ENCODE measurements at places on chromosomes 2 and 18.

DNA sequence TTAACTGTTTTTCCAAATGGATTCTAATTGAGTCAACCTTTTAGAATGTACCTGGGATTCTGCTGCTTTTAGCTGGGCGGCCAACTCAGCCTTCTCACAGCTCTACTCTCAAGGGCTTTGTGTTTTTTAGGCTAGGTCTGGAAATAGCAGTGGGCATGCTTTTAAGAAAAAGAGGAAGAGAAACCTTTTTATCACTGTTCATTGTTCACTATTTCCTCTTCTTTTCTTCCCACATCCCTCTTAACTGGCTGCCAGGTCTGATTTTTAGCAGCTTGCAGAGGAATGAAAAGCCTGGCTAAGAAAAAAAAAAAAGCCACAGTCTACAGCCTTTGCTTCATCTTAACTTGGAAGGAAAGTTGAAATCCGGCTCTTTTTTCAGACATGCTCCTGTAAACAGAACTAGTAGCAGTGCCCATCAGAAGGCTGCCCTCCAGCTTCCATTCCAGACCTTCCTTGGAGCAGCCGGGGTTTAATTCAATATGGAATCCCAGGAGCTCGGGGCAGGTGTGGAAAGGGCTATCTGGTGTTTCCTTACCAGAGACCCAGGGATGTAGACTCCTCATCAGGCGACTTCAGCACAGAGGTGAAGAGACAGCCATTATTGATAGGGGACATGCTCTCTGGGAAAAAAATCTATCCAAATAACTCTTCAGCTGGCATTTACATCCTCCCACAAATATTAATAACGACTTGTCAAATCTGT is 230.7 kb downstream of the MYO3B start:
- H3K4me1 ChIP-seq, result peaks cover 8% of the 10 kb centered on the region
- H3K27ac ChIP-seq, result no peak overlapping the region
- peak overlapping the region; percentile 16 for H3K4me3 ChIP-seq
- DNase-seq, result no peak
- H3K27me3 ChIP-seq, result peaks cover 20% of the 10 kb centered on the region
- H3K36me3 ChIP-seq, result no peaks in the 10 kb centered on the region

DNA sequence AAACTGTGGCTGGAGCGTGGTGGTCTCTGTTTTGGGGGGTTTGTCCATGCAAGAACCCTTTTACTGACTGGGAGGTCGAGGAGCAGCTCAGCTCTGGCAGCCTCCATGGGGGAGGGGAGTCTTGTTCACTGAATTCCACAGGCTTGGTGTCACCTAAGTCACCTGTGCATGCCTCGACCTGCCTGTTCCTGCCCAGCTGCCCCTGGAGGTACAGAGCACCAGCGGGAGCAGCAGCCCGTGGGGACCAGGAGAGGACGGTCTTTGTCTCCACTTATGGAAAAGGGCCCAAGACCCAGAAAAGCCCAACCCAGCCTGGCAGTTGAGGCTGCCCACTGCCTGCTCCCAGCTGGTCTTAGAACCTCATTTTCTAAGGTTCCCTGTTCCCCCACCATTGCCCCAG is 168.7 kb upstream of the AGAP1 start:
- H3K27me3 ChIP-seq, result peaks cover 29% of the 10 kb centered on the region
- no peaks in the 10 kb centered on the region for H3K4me1 ChIP-seq
- no peak for DNase-seq

DNA sequence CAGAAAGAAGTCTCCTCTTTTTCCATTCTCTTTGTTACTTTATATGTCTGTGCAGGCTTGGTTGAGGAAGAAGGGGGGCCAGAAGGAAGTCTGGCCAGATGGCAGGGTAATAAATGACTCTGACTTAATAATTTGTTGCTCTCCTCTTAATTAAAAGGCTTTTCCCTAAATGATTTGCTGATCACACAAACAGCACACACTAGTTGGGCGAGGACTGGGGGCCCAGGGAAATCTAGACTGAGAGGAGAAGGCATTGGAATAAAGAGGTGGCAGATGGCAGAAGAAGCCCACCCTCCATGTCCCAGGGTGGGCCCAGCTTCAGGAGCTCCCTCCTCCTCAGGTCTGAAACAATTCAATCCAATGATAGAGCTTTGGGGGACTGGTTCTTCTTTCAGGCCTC is 12.7 kb upstream of the SMARCAL1 start:
- H3K4me3 ChIP-seq, result no peak overlapping the region
- H3K4me1 ChIP-seq, result peaks cover 6% of the 10 kb centered on the region
- H3K27me3 ChIP-seq, result peaks cover 11% of the 10 kb centered on the region
- no peaks in the 10 kb centered on the region for H3K36me3 ChIP-seq

- H3K4me3 ChIP-seq, result no peak overlapping the region
- peaks cover 20% of the 10 kb centered on the region for H3K36me3 ChIP-seq
- no peak overlapping the region for H3K27ac ChIP-seq
- H3K27me3 ChIP-seq, result no peaks in the 10 kb centered on the region
- no peak for DNase-seq
- H3K4me1 ChIP-seq, result peaks cover 3% of the 10 kb centered on the region
Observed at GRCh38 chr2:218448934-218449333, 30.0 kb downstream of the VIL1 start.

DNA sequence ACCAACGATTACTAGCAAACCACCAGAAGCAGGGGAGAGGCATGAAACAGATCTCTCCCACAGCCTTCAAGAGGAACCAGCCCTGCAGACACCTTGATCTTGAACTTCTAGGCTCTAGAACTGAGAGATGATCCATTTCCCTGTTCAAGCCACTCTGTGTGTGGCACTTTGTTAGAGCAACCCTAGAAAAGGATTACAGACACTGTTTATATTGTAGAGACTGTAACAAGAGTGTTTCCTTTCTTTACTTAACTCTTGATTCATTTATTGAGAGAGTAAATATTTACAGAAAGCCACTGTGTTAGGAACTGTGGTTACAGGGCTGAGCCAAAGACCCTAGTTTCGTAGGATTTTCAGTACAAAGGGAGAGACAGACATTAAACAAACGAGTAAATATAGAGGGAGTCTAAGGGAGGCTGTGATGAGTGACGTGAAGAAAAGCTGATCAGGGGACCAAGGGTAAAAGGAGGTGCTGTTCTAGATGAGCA is 10.9 kb downstream of the CCDC68 start:
- no peaks in the 10 kb centered on the region for H3K36me3 ChIP-seq
- H3K4me1 ChIP-seq, result peaks cover 7% of the 10 kb centered on the region

DNA sequence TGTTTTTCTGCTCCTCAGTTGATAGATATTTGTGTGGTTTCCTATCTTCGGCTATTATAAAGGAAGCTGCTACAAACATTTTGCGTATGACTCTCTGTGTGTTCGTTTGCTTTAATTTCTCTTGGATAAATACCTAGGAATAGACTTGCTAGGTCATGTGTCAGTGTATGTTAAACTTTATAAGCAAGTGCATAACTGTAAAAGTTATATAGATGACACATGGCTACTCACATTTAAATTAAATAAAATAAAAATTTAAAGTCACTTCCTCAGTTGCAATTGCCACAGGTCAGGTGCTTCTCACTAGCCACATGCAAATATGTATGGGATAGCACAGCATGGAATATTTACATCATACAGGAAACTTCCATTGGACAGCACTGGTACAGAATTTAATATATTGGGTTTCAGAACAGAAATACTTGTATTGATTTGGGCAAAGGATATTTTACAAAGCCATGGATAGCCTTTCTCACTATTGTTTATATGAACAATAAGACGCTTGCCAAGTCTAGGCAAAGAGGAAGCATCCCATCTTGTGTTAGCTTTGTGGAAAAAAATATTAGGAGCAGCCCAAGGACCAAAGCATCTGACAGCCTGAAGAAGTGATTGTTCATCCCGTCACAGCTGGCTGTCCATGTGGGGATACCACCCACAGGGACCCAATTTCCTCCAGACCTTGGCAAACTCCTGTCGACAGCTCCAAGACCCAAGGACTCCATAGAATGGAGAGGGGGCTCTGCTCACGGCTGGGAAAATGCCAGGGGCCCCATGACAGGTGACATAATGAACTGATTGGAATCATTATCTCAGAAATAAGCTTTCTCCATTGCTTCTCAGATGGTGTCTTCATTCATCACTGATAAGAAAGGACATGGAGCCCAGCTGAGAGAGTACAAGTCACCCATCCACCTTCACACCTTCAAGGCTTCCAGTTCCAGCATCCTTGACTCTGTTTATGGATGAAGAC is 196.7 kb downstream of the SH3BP4 start:
- peaks cover 13% of the 10 kb centered on the region for H3K27me3 ChIP-seq
- H3K4me1 ChIP-seq, result no peaks in the 10 kb centered on the region
- H3K27ac ChIP-seq, result no peak overlapping the region
- H3K4me3 ChIP-seq, result no peak overlapping the region
- no peaks in the 10 kb centered on the region for H3K36me3 ChIP-seq

DNA sequence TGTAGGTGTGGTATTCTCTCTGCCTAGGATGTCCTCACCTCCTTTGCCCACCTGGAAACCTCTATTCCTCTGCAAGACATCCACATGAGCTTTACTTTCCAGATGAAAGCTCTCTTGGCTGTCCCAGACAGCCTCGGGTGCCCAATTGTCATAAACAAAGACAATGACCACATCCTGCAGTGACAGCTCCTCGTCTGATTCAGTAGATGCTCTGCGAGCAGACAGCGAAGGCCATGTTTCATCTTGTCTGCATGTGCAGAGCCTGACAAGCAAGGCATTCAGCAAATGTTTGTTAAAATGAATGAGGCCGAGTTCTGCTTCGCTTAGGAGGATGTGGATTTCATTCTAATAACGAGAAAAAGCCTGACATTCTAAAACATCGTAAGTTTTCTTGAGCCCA is 150.9 kb downstream of the MTCL1 start:
- H3K4me3 ChIP-seq, result no peak overlapping the region
- no peaks in the 10 kb centered on the region for H3K36me3 ChIP-seq
- H3K4me1 ChIP-seq, result no peaks in the 10 kb centered on the region
- no peak for DNase-seq
- H3K27me3 ChIP-seq, result peaks cover 15% of the 10 kb centered on the region

DNA sequence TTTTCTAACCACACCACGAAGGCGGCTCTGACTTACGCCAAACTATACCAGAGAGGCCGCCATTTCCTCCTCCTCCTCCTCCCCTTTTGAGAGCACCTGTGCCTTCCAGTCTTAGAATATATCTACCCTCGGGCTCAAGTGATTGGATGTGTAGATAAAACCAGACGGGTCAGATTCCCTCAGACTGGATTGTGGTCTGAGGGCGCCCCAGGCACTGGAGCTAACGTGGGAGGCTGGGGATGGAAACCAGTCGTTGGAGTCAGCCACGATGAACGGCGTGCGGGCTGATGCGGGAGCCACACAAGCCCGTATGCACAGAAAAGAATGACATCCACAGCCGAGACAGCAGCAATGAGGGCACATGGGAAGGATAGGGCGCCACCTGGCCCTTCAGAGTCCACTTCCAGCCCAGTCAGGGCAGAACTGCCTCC is 12.3 kb upstream of the ODC1 start:
- H3K27ac ChIP-seq, result no peak overlapping the region
- no peaks in the 10 kb centered on the region for H3K36me3 ChIP-seq
- peaks cover 12% of the 10 kb centered on the region for H3K27me3 ChIP-seq
- no peak overlapping the region for H3K4me3 ChIP-seq
- peaks cover 3% of the 10 kb centered on the region for H3K4me1 ChIP-seq

- peaks cover 6% of the 10 kb centered on the region for H3K27me3 ChIP-seq
- no peaks in the 10 kb centered on the region for H3K36me3 ChIP-seq
- H3K27ac ChIP-seq, result no peak overlapping the region
- no peak for DNase-seq
Observed at GRCh38 chr18:70455731-70456130, 166.9 kb downstream of the SOCS6 start.

DNA sequence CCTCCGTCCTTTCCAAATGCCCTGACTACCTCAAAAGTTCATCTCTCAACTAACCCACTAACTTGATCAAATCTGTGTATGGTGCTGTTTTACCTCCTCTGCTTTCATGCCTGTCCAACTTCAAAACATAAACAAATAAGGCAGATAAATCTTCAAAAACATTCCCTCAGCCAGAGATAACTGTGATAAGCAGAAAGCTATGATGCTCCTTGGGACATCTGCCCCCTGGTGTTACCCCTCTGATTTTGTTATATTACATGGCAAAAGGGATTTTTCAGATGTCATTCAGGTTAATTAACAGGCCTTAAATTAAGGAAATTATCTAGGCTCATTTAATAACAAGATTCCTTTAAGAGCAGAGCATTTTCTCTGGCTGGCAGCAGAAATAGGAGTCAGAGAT is 810.8 kb upstream of the CHAC2 start:
- no peak overlapping the region for H3K27ac ChIP-seq
- no peaks in the 10 kb centered on the region for H3K27me3 ChIP-seq
- no peak for DNase-seq
- no peak overlapping the region for H3K4me3 ChIP-seq
- H3K36me3 ChIP-seq, result no peaks in the 10 kb centered on the region

DNA sequence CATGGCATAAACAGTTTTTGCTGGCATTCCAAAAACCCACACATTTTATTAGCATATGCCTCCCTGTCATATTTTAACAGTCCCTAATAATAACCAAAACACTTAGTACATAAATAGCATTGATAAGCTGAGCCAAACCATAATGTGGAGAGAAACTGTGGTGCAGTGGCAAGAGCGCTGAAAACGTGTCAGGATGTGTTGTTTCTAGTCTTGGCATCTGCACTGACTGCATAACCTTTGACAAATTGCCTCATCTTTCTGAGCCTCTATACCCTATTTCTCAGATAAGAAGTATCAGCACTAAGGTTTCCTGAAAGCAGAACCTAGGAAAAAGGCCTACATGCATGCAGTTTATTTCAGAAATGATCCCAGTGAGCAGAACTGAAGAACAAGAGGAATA is 41.4 kb downstream of the RAD51AP2 start:
- H3K4me3 ChIP-seq, result no peak overlapping the region
- no peaks in the 10 kb centered on the region for H3K36me3 ChIP-seq
- no peaks in the 10 kb centered on the region for H3K27me3 ChIP-seq
- no peaks in the 10 kb centered on the region for H3K4me1 ChIP-seq

DNA sequence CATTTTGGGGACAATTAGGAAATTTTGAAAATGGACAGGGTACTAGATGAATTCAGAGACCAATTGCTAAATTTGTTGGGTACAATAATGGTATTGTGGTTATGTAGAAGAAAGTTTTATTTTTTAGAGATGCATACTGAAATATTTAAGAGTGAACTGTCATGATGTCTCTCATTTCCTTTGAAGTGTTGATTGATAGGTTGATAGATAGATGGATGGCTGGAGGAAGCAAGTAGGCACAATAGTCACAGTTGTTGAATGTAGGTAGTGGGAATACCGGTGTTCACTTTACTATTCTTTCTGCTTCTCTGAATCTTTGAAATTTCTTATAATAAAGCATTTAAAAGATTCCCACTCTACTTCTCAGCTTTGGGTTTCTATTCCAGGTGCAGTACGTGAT is 151.7 kb upstream of the FOSL2 start:
- no peaks in the 10 kb centered on the region for H3K4me1 ChIP-seq
- DNase-seq, result no peak
- no peaks in the 10 kb centered on the region for H3K27me3 ChIP-seq
- peaks cover 11% of the 10 kb centered on the region for H3K36me3 ChIP-seq
- no peak overlapping the region for H3K4me3 ChIP-seq

All from natural killer cell treated with Interleukin-12 subunit alpha and Interleukin-12 subunit beta and Interleukin-15 and Interleukin-18, amount 100 ng/mL, for 72 hours (primary cell).